ENCODE measurements at places on chromosomes 12 and 14.

DNA sequence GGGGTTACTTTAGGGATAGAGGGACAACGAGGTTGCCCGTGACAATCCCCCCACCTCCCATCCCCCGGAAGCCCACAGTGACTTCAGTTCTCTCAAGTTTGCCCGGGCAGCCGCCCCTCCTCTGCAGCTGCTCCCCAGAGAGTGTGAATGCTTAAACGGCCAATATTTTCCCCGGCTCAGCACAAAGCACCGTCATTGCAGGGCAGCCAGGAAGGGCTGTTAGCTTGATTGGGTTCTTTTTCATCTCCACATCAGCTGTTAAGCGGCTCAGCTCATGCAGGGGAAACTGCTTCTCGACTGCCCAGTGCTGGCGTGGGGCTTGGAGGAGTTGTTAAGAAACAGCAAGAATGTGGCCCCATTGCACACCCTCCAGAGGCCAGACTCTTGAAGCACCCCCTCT lies 120.5 kb upstream of the NCOR2 start:
- no peak for DNase-seq

DNA sequence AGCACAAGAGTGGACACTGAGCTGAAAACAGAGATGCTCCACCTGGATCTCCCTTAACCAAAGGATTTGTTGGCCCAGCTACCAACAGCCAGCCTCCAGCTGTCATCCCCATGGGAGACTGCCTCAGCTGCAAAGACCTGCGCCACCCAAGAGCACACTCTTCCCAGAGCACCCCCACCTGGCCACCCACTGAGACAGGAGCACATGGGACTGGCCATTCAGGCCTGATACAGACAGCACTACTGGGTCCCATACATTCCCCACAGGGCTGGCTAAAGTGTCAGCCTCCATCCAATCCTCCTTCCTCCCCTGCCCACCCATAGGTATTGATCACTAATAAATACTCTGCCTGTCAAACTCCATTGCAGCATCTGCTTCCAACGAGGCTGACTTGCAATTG lies 241.5 kb downstream of the BCL11B start:
- no peak for DNase-seq

GRCh38 chr14:102316338-102316742 lies 3.2 kb upstream of the ZNF839 start:
- no peak for DNase-seq

- no peak for DNase-seq
Measured at GRCh38 chr12:86261578-86261977, 5.4 kb upstream of the MGAT4C start.

DNA sequence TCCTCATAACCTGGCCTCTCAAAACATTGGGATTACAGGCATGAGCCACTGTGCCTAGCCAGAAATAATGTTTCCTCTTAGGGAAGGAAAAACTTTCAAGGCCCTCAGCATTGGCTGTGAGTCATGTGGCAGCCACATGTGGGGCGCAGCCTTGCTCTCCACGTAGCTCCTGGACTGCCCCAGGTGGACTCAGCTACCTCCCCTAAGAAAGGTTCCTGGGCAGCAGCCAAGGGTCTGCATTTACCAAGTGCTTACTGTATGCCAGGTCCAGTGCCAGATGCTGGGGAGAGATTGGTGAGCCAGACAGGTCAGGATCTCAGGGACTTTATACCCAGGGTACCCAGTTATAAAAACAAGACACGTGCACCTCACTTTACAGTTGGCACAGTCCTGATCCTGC lies 3.7 kb upstream of the TRPV4 start:
- no peak for DNase-seq

- DNase-seq, result peak; percentile 62
Measured at GRCh38 chr14:68663385-68664076, 129.3 kb downstream of the ZFP36L1 start.

DNA sequence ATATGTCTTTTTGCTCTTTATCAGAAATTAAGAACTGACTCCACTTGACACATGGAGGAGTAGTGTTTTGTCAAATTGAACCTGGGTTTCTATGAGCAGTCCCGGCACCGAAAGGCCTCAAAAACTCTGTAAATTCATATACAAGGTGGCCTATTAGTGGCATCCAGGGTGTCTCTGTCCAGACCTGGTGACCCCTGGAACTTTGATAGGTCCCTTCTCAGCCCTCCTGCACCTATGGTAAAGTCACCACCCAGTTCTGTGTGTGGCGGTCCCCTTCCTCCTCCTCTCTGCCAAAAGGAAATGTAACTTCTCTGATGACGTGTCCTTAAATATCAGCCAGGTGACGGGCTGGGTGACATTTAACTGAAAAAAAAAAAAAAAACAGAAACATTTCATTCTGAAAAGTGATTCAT lies 204.0 kb upstream of the FOXN3 start:
- DNase-seq, result no peak

GRCh38 chr14:69363055-69363454 lies 35.0 kb downstream of the ERH start:
- DNase-seq, result no peak

DNA sequence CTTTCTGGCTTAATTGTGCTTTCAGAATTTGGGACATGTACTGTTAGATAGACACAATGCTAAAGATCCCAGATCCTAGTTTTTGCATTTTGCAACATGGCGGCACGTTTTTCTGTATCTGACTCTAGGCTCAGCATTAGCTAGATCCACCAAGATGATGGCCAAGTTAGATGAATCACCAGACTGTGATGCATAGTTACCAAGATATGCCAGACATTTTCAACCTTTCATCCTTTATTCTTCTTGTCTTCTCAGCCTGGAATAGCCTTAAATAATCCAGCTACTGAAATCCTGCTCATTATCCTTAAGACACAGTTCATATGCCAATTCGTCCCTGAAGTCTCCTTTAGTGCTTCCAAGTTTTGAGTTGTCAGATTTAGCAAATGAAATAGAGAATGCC lies 144.9 kb upstream of the CRY1 start:
- DNase-seq, result no peak

- DNase-seq, result no peak
Measured at GRCh38 chr14:102462391-102462790, 47.2 kb downstream of the ANKRD9 start.

- no peak for DNase-seq
Measured at GRCh38 chr12:116537101-116537904, 21.9 kb upstream of the MAP1LC3B2 start.

DNA sequence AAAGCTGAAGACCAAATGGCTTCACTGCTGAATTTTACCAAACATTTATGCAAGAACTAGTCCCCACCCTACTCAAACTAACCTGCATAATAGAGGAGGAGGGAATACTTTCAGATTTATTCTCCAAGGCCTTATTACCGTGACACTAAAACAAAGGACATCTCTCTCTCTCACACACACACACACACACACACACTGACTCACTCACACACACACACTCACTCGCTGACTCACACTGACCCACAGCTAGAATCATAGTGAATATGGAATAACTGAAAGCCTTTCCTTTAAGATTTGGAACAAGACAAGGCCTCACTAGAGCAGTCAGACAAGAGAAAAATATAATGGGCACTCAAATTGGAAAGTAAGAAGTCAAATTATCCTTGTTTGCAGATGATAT lies 1014.1 kb downstream of the TMTC2 start:
- DNase-seq, result no peak

DNA sequence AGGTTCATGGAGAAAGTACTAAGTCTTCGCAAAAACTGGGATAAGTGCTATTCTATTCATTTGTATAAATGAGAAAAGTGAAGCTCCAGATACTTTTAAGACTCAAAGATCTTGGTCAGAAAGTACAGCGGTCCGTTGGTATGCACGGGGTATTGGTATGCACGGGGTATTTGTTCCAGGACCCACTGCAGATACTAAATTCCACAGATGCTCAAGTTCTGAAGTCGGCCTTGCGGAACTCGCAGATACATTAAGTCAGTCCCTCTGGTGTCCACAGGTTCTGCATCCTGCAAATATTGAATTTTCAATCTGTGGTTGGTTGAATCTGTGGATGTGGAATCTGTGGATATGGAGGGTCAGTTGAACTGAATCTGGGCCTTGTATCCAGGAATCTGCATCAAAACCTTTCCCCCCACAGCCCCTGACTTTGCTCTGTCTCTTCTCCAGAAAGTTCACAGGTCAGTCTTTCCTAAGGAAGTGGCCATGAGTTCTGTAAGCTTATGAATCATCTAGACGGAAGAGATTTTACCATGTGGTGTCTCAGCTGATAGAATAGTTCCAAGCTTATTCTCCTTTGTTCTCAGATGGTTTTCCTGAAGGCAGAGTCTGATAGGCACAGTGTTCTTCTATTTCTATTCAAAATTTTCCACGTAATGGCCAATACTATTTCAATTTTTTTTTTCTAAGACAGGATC lies 274.7 kb downstream of the NEDD1 start:
- no peak for DNase-seq

- peak; percentile 9 for DNase-seq
Measured at GRCh38 chr12:95532851-95533250, 18.4 kb downstream of the USP44 start.

- DNase-seq, result no peak
Measured at GRCh38 chr12:88238406-88238805, 96.3 kb downstream of the TMTC3 start.

- no peak for DNase-seq
Measured at GRCh38 chr12:11667171-11667570, 17.7 kb downstream of the ETV6 start.

Data from stimulated activated CD4-positive, alpha-beta T cell treated with anti-CD3 and anti-CD28 coated beads, TNF-alpha, amount 100 ng/mL, for 48 hours (primary cell).